ENCODE measurements at places on chromosomes 4 and X.

DNA sequence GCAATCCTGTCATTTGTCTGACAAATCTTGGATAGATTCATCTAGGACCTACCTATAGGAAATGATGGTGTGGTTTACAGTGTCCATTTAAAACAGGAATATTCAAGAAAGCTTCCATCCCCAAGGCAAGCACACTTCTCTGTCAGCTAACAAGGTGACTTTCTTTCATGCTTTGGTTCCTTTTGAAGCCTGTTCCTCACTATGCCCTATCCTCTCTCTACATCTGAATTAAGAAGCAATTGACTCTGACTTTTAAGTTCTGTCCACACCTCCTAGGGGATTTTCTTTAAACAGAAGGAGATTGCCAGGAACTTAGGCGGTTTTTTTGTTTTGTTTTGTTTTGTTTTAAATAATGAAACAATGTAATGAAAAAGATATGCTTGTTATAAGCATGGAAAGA is 1181.4 kb upstream of the TENM3 start:
- no peak for DNase-seq

DNA sequence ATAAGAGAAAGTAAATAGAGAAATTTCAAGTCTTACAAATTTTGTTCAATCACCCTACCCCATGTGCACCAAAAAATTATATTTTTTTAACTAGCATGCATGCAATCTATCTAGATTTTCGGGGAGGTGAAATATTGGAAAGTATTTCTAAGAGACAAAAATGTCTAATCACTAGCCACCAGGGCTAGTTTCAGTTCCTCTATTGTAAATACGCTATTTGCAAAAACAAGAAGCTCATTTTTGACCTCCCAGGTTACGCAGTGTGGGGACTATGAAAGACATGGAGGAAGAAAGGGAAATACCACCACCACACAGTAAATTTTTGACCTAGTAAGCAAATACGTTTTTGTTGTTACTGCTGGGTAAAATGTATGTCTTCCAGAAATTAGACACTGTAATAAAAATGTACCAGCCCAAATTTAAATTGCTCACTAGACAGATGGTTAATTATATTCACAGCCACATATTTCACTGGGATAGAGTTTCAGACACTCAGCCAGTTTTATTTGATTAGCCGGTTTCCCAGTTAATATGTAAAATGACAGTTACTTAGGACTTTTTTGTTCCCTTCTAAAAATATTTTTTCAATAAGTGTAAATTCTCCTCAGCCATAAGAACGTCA is 2.2 kb downstream of the NEXMIF start:
- no peak for DNase-seq

- no peak for DNase-seq
Measured at GRCh38 chr4:144557404-144557803, 88.6 kb upstream of the HHIP start.

GRCh38 chrX:141314441-141314840 is 72.1 kb upstream of the SPANXC start:
- DNase-seq, result no peak

All from CD4-positive, alpha-beta T cell treated with Interferon gamma for 1 hour (primary cell).